ENCODE measurements at places on chromosomes 6 and 20. TPM values are rescaled to one million over a fixed set of nuclear protein-coding genes. Genes with fewer than 3 reads are reported as not detected.

DNA sequence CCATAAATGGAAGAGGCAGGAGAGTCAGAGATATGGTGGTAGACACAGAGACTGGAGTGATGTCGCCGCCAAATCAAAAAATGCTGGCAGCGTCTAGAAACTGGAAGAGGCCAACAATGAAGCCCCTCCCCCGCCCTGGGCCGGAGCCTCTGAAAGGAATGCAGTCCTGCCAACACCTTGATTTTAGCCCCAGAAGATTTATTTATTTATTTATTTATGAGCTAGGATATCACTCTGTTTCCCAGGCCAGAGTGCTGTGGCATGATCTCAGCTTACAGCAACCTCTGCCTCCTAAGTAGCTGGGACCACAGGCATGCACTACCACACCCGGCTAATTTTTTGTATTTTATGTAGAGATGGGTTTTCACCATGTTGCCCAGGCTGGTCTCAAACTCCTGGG is 82.6 kb upstream of the CCDC167 start:
- DNase-seq: no peak

DNA sequence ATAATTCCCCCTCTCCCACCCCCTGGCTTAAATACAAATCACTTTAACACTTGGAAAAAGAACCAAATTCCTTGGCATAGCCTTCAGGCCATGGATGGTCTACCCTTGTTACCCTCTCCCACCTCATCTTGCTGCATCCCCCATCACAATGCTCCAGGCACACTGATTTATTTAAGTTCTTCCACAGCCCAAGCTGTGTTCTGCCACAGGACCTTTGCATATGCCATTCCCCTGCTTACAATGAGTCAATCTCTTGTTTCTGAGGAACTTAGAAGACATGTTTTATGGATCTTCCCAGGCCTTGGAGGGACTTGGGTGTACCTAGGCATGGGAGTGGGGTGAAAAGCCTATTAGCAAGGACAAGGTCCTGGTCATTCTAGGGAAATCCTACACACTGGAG is 6.2 kb upstream of the MAFB start:
- DNase-seq: no peak

Gene MPC1
- 11.5 TPM for total RNA-seq

DNA sequence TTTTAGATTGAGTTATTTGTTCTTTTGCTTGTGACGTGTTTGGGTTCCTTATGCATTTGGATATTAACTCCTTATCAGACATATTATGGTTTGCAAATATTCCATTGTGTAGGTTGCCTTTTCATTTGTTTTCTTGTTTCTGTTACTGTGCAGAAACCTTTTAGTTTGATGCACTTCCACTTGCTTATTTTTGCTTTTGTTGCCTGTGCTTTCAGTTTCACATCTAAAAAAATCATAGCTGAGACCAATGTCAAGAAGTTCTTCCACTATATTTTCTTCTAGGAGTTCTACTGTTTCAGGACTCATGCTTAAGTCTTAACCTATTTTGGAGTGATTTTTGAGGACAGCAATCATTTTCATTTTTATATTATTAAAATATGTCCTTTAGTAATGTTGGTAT is 113.5 kb downstream of the EPM2A start:
- no peak for DNase-seq

- DNase-seq: no peak
Observed at GRCh38 chr6:12533586-12533985, 183.0 kb upstream of the PHACTR1 start.

Gene C4A
- total RNA-seq: 13.3 TPM

GRCh38 chr20:20414640-20415220 is 46.8 kb downstream of the INSM1 start:
- DNase-seq: no peak

- no peak for DNase-seq
Observed at GRCh38 chr20:3572151-3572550, 91.0 kb downstream of the GFRA4 start.

DNA sequence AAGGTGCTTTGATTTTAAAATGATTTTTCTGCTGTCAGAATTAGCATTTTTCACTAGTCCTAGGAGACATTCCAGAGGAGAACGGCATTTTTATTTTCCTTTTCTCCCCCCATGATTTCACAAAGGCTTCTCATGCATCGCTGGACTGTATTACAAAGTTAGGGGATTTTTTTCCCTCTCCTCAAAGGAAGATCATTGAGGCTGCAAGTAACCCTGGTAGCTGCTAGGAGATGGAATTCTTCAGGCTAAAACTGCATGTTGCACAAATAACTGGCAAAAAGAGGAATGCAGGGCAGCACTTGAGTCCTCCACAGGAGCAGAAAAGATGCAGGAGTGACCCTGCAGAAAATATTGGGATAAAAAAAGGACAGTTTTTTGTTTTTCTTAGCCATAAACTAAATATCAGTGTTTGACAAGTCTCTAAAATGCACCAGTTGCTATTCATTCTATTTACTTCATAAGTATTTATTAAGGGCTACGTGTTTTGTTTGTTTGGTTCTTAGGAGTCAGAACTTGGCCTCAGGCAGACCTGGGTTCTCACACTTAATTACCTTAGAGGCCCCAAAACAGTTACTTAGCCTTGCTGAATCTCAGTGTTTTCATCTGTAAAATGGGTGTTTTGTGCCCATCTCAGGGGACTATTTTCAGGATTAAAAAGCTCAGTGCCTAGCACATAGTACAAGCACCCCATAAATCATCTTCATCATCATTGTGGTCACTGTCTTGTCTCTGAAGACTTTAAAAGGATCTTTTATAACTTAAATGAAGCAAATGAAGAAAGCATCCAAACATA is 144.5 kb upstream of the ID4 start:
- no peak for DNase-seq

DNA sequence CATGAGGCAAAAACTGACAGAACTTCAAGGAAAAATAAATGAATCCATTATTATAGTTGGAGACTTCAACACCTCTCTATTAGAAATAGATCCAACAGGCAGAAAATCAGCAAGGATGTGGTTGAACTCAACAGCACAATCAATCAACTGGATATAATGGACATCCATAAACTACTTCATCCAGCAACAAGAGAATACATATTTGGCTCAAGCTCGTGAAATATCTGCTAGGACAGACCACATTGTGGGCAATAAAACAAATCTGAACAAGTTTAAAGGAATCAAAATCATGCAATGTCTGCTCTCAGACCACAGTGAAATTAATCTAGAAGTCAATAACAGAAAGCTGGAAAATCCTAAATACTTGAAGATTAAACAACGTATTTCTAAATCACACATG is 362.6 kb downstream of the CD109 start:
- DNase-seq: no peak

DNA sequence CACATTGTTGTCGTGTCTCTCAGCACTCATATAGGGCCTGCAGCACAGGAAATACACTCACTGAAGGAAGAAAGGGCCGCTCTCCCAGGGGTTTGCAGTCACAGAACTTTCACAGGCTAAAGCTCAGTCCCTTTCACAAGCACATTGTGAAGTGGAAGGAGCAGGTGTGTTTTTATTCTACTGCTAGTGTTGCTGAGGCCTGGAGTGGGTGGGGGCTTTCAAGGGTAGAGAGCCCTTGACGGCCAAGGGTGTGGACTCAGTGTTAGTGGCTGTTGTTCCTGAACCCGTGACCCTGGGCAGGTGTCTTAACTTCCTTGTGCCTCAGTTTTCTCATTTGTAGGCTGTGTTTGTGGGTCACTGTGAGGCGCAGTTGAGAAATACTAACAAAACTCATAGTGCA is 66.2 kb upstream of the SLC22A1 start:
- no peak for DNase-seq

Gene CDH4
- not detected for total RNA-seq

GRCh38 chr20:21511485-21511849 is 2.4 kb downstream of the NKX2-2 start:
- no peak for DNase-seq

DNA sequence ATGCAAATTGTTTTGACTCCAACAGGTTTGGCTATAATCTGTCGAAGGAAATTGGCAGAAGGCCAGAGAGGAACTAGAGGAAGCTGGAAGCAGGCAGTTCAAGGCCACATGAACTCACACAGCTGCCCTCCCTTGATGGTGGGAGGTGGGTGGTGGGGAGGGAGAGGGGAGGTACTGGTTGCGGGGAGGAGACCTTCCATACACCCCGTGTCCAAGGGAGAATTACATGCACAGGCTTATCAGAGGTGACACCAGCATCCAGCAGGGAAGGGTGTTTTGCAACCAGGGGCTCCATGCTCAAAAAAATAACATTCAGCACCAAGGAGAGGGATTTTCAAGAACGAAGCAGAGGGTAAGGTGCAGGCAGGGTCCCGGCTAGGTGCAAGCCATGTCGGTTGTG is 9.1 kb downstream of the PRND start:
- DNase-seq: no peak

- no peak for DNase-seq
Observed at GRCh38 chr6:149455031-149455732, 29.6 kb downstream of the ZC3H12D start.

Gene EEF1A2
- total RNA-seq: 6.1 TPM

DNA sequence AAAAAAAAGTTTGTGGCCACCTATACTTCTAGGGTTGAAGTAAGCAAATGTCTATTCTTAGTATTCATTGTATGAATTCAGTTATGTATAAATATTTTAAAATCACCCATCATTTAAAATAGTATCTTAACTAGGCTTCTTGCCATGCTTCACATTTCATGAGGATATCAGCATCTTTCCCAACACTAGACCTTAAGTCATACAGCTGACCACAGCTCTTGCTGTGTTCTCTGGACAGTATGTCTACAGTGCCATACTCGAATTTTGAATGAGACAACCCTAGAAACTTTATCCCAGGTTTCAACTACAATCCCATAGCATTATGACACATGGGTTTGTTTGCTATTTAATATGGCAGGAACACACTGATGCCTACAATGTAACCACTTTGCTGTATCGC is 5.2 kb downstream of the TXNDC5 start:
- no peak for DNase-seq

DNA sequence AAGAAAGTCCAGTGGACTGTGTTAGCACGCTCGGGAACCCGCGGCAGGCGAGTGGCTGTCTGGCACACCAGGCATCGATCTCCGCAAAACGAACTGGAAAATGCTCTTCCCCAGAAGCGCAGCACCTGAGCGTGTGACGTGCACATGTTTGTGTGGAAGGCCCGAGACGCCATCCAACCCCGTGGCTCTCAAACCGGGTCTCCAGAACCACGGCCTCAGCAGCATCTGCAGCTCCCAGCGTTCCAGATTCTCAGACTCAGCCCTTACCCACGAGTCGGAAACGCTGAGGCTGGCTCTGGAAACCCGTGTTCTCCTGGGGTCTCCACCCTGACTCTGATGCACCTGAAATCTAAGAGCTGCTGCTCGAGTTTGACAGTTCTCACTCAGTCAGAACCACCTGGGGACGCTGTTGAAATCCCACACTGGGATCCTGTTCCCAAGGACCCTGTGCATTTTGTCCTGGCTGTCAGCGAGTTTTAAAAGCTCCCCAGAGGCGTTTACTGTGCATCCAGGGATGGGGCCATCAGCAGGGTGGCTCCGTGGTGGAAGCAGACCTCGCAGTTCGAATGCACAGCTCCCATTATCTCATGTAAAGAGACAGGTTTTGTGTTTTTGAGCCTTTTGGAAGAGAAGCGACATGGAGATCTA is 69.0 kb downstream of the DLL1 start:
- no peak for DNase-seq

Gene GABRR2
- total RNA-seq: 1.0 TPM

GRCh38 chr20:32574296-32575226 is 10.6 kb downstream of the NOL4L start:
- DNase-seq: no peak

All from natural killer cell treated with Interleukin-12 subunit alpha and Interleukin-12 subunit beta and Interleukin-15 and Interleukin-18, amount 100 ng/mL, for 72 hours (primary cell).